ENCODE measurements at places on chromosomes 3 and 15. TPM values are rescaled to one million over a fixed set of nuclear protein-coding genes. Genes with fewer than 3 reads are reported as not detected.

DNA sequence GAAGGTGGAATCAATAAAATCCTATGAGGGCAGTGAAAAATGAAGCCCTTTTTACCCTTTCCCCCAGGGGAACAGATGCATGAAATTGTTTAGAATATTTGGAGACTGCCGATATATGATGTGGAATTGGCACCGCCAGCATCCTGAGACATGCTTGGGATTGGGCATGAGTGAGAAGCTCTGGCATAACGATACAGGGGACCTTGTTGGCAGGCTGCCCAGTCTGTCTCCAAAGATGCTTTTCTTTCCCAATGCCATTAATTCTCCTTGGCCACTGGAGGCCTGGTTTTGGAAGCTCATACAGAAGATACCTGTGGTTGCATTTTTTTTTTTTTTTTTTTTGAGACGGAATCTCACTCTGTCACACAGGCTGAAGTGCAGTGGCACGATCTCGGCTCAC lies 800.6 kb upstream of the LMCD1 start:
- DNase-seq: no peak

CHL1 gene
- polyA plus RNA-seq: 0.25 TPM

DNA sequence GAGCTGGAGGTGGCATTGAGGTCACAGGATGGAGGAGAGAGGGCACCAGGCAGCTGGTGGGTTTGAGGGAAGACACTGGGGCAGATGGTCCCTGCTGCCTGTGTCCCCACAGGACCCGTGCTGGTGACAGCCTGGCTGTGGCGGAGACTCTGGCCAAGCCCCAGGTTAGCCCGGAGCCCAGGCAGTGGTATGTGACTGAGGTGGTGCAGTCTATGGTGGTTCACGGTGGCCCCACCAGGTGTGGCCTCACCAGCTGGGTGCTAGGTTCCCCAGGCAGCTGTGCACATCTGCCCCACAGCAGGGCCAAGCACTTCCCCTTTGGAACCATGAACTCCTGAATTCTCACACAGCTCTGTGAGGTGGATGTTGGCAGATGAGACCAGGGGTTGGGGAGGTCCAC lies 15.4 kb downstream of the PLXNA1 start:
- no peak for DNase-seq

DNA sequence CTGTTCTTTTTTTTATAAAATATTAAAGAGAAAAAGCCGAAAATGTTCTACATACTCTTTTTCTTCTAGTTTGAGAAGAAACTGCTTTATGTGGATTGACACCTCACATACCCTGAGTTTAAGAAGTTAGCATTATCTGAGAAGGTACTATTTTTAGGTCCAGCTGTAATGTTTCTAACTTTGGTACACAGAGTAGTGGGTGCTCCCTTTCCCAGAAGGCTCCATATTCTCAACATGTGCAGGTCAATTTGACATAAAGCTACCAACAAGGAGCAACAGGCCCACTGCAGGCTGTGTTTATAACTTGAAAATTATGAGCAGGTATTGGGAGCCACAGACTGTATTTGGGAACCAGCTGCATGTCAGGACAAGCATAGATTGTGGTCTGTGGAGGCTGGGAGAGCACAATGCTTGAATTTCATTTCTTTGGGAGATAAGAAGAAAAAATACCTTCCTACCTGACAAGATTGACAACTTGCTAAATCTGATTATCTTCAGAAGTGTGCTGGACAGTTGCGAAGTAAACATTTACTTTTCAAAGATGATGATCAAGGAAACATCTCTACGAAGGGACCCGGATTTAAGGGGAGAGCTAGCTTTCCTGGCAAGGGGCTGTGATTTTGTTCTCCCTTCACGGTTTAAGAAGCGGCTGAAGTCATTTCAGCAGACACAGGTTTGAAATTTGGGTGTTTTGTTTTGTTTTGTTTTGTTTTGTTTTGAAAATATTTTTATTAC lies 57.2 kb downstream of the PPP2R3A start:
- DNase-seq: no peak

DNA sequence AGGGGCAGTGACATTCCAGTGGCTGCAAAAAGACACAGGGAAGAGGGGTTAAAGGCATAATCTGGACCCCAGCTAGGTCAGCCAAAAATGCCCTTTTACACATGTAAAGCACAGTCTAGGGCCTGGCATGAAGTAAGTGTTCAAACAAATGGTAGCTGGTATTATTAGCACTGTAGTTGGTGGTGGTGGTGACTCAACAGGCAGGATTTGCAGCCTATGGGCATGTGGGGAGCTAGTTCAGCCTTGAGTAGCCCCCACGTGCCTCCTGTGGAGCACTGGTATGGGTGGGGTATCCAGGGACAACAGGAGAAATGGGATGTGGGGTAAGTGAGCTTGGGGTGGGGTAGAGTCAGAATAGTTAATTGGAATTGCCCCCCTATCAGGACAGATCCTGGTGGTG lies 27.6 kb downstream of the DNASE1L3 start:
- DNase-seq: no peak

CA12 gene
- polyA plus RNA-seq: 55.5 TPM

- DNase-seq: no peak
Measured at GRCh38 chr3:42691816-42692666, 6.7 kb downstream of the KLHL40 start.

GRCh38 chr3:101725194-101725889 lies 928 bp downstream of the CEP97 start:
- DNase-seq: no peak

GRCh38 chr3:3170998-3171397 lies 8.5 kb downstream of the CRBN start:
- DNase-seq: no peak

DNA sequence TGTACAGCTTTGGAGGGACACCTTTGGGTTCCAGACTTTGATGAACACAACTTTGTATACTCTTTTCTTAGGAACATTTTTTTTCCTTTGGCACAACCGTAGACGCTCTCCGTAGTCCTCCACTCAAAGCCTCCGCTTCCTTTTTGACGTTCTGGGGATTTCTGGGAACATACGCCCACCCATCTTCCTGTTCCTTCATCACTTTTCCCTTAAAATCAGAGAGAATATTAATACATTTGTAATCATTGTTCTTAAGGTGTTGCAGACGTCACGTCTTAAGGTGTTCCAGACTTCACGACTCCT lies 405 bp upstream of the SPG21 start:
- DNase-seq: no peak

WDR72 gene
- not detected for polyA plus RNA-seq

DNA sequence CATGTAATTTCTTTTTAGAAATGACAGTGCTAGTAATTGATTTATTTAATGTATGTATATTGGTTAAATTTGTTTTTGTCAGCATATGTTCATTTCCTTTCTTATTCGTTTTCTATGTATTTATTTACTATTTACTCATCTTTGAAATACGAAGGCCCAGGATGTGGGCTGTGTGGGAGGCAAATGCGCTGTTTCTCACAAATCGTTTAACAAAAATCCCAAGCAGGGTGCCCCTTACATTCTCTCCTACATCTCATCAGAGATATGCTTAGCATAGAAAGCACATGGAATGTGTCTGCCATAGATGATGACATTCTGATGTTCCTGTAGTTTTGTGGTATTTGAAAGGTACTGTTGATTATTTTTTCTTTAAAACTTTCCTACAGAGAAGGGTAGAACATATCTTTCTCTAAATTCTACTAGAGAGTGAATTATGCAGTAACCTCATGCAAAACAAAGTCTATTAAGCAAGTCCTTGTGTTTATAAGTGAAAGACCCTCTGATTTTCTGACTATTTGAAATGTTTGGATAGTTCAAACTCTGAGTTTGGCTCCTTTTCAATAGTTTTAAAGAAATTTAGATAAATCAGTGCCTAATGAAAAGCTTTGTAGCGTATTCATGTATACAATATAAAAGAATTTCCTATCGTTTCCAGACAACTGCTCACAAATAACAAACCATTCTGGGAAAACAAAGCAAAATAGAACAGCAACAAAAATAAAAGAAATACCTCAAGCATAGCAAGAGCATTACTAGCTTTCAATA lies 111.1 kb upstream of the VGLL3 start:
- DNase-seq: no peak

- DNase-seq: no peak
Measured at GRCh38 chr3:14152233-14152962, 26.0 kb downstream of the XPC start.

TAGLN3 gene
- 2.2 TPM for polyA plus RNA-seq

DOCK3 gene
- 0.10 TPM for polyA plus RNA-seq

- no peak for DNase-seq
Measured at GRCh38 chr3:60758831-60759230, 492.4 kb downstream of the FHIT start.

Measured in AG04450 (cell line).